Chondrocyte (in vitro differentiated cells): ENCODE measurements at places on chromosomes 2 and 18. TPM values are rescaled to one million over a fixed set of nuclear protein-coding genes. Genes with fewer than 3 reads are reported as not detected.
A peak's percentile ranks its signal among the peaks of the same experiment; 100 is the strongest.

- DNase-seq, result no peak
- H3K4me1 ChIP-seq, result peaks cover 14% of the 10 kb centered on the region
- no peaks in the 10 kb centered on the region for H3K27me3 ChIP-seq
- no peak overlapping the region for H3K4me3 ChIP-seq
- H3K36me3 ChIP-seq, result peaks cover 10% of the 10 kb centered on the region
- no peak overlapping the region for H3K27ac ChIP-seq
These were observed 62.5 kb upstream of the RAPGEF4 start for GRCh38 chr2:172673056-172673683.

- no peaks in the 10 kb centered on the region for H3K36me3 ChIP-seq
- peaks cover 6% of the 10 kb centered on the region for H3K27me3 ChIP-seq
- no peak overlapping the region for H3K4me3 ChIP-seq
- no peak for DNase-seq
- no peak overlapping the region for H3K27ac ChIP-seq
These were observed 352.4 kb downstream of the LRP1B start for GRCh38 chr2:141778315-141778835.

DNA sequence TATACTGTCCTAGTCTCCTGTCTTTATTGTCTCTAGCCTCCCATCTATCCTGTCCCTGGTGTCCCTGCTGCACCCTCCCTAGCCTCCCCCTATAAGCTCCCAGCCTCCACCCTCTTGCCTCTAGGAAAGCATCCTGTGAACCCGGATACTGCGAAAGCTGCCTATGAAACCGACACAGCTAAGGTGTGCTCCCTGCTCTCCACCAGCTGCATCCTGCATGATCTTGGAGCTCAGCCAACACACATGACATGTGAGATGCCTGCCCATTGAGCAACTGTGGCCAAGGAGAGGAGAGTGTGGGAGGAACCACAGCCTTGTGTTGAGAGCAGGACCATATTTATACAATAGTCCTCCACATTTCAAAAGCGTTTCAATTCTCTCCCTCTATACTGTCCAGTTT, 187.1 kb downstream of the ZBTB7C start:
- peaks cover under 1% of the 10 kb centered on the region for H3K4me1 ChIP-seq
- DNase-seq, result no peak
- H3K36me3 ChIP-seq, result peaks cover 2% of the 10 kb centered on the region
- no peak overlapping the region for H3K4me3 ChIP-seq
- peaks cover 14% of the 10 kb centered on the region for H3K27me3 ChIP-seq

GRCh38 chr2:11995456-11995855, 249.0 kb downstream of the LPIN1 start:
- H3K4me3 ChIP-seq, result no peak overlapping the region
- H3K36me3 ChIP-seq, result peaks cover 3% of the 10 kb centered on the region
- DNase-seq, result no peak
- peaks cover 22% of the 10 kb centered on the region for H3K4me1 ChIP-seq

DNA sequence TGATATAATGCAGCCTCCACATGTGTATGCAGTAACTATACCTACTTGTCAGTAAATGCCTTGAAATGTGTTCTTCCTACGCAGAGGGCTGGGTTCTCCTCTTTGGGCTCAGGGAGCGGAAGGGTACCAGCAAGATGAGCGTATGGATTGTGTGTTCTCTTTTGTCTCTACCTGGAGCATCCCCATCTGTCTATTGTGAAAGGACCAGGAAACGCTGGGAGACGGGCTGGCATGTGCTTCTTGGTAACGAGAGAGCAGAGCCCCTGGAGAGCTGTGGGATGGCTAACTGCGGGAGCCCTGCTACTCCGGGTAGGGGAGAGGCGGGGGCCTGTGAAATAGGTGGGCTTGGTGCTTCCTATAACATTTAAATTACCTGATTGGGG, 80.9 kb downstream of the BCL2 start:
- no peak for DNase-seq
- H3K27ac ChIP-seq, result peak overlapping the region; percentile 97

GRCh38 chr2:113076954-113077669, 9.3 kb downstream of the IL1F10 start:
- no peaks in the 10 kb centered on the region for H3K4me1 ChIP-seq
- DNase-seq, result no peak
- H3K27ac ChIP-seq, result no peak overlapping the region
- no peak overlapping the region for H3K4me3 ChIP-seq

Gene CCDC74A
- total RNA-seq, result 2.4 to 3.0 TPM (median 2.4 TPM) in 3 replicates

DNA sequence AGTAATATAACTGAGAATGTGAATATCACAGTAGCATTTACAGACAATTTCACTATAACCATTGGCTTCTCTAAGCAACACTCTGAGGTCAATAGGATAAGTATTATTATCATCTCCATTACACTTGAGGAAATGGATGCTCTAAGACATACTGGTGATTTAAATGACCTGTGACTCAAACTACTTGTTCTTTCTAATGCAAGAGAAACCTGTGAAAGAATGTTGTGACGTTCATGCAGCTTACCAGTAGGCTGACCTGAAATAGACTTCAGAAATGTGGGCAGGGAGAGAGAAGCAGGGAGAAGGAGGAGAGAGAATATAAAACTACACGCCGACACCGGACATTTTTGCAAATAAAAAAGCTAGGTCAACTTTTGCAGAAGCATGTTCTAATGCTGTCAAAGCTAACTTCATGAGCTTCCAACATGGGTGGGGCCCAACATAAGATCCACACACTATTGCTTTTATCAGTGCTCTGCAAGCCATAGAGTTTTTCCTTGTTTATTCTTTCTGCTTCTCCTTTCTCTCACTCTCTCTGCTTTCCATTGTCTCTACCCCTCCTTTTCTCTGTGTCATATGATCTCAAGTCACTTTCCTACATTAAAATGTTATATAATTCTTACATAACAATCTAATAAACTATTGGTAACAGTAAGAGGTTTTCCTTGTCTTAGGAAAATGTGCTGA, 217.6 kb upstream of the FN1 start:
- no peak for DNase-seq
- peaks cover 82% of the 10 kb centered on the region for H3K4me1 ChIP-seq
- peak overlapping the region; percentile 73 for H3K27ac ChIP-seq
- H3K27me3 ChIP-seq, result no peaks in the 10 kb centered on the region
- H3K4me3 ChIP-seq, result no peak overlapping the region

GRCh38 chr2:51697095-51697494, 665.2 kb upstream of the NRXN1 start:
- peaks cover 2% of the 10 kb centered on the region for H3K27me3 ChIP-seq
- H3K4me1 ChIP-seq, result peaks cover 10% of the 10 kb centered on the region
- no peaks in the 10 kb centered on the region for H3K36me3 ChIP-seq
- no peak overlapping the region for H3K27ac ChIP-seq
- no peak overlapping the region for H3K4me3 ChIP-seq
- DNase-seq, result no peak

GRCh38 chr2:128753321-128753720, 434.7 kb upstream of the HS6ST1 start:
- H3K4me3 ChIP-seq, result no peak overlapping the region
- H3K27ac ChIP-seq, result peak overlapping the region; percentile 76
- no peaks in the 10 kb centered on the region for H3K27me3 ChIP-seq
- no peaks in the 10 kb centered on the region for H3K36me3 ChIP-seq

DNA sequence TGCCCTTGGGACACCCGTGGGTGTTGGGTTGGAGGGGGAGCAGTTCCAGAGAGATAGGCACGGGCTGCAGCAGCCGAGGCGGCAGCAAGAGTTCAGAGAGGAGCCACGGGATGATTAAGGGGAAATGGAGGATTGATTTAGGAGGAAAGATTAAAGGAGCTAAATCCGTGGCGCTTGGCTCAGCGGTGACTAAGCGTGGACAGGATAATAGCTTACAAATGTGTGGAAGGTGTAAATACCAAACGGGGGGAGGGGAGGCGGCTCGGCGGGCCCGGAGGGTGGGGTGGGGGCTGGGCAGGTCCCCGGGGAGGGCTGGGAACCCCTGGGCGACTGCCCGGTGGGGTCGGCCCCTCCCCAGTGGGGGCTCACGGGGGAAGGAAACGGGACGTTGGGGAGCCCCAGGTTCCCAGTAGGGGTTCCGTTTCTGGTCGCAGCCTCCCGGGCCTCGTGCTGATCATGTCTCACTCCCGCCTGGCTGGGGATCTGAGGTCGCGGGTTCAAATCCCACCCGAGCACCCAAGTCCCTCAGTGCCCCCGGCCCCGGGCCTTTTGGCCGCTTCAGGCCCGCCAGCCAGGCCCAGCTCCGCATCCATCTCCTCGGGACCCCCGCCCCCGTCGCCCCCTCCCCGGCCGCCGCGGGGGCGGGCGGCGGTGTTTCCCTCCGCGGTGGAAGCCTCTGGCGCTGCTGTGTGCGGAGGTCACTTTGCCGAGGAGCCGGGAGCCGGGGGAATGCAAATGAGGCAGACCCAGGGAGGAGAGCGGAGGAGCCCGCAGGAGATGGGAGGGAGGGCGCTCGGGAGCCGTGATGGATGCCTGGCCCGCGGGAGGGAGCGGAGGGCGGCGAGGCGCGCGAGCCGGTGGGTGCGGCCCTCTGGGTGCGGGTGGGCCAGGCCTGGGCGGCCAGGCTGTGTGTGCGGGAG, 8.1 kb downstream of the ASIC4 start:
- H3K27ac ChIP-seq, result peak overlapping the region; percentile 63
- no peak for DNase-seq
- peaks cover 21% of the 10 kb centered on the region for H3K27me3 ChIP-seq
- H3K4me3 ChIP-seq, result peak overlapping the region; percentile 52
- H3K4me1 ChIP-seq, result peaks cover 22% of the 10 kb centered on the region
